ENCODE measurements at places on chromosomes 5 and 9. TPM values are rescaled to one million over a fixed set of nuclear protein-coding genes. Genes with fewer than 3 reads are reported as not detected.
A peak's percentile ranks its signal among the peaks of the same experiment; 100 is the strongest.

The ZDHHC11B gene
- total RNA-seq, result 0.52 TPM

DNA sequence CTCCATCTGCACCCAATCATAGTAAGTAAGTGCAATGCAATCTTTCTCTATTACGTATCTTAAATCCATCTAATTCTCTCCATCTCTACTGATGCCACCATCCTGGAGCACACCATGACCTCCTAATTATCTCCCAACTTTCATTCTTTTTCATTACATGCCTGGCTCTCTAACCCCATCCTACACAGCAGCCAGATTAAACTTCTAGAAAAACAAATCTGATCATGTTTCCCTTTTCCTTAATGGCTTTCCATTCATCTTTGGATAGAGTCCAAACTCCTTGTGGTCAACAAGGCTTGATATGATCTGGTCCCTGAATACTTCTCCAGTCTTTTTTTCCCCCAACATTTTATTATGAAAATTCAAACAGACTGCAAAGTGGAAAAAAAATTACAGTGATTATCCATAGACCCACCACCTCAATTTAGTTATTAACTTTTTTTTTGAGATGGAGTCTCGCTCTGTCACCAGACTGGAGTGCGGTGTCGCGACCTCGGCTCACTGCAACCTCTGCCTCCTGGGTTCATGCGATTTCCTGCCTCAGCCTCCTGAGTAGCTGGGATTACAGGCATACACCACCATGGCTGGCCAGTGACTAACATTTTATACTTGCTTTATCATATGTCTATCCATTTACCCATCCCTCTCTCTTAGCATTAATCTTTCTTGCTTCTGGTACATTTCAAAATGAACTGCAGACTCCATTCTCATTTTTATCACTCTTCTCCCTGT is 5.2 kb downstream of the PPP2R2B start:
- no peak for DNase-seq

- DNase-seq, result no peak
Observed at GRCh38 chr5:170495825-170496661, 7.8 kb upstream of the KCNIP1 start.

DNA sequence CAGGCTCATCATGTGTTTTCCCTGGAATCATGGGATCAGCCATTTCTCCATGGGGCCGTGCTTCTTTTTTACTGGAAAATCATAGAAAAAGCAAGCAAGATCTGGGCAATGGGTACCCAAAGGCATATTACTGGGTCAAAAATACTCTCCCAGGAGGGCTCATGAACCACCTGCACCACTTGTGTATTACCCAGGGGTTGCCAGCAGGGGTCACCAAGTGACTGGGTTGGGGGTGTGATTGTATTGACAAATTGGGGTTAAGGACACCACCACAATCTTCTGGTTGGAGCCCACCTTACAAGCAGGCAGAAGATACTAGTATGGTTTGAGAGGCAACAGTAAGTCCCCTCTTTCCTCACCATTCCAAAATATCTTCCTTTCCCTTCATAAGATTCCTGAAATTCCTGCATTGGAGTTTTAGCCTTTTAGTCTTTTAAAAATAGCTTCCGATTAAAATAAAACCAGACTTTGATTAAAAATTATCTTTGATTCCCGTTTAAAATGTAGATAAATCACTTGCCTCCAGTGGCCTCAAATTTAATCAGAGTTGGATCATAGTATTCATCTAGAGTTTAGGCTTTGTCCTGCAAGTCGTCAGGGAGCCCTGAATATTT is 603.3 kb downstream of the KIF4B start:
- DNase-seq, result peak; percentile 27

- no peak for DNase-seq
Observed at GRCh38 chr5:107127878-107128277, 542.9 kb downstream of the EFNA5 start.

GRCh38 chr5:94153736-94154450 is 412.5 kb upstream of the POU5F2 start:
- no peak for DNase-seq

DNA sequence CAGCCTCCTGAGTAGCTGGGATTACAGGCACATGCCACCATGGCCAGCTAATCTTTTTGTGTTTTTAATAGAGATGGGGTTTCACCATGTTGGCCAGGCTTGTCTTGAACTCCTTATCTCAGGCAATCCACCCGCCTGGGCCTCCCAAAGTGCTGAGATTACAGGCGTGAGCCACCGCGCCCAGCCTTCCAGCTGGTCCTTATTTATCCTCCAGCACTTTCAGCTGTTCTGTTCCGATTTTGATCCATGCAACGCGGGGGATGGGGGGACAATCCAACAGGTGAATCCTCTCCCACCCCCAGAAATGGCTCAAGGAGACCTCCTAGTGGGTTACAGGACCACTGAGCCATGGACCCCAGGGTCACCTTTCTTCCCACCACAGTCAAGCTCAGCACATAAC is 14.7 kb upstream of the CDKN2AIPNL start:
- no peak for DNase-seq

DNA sequence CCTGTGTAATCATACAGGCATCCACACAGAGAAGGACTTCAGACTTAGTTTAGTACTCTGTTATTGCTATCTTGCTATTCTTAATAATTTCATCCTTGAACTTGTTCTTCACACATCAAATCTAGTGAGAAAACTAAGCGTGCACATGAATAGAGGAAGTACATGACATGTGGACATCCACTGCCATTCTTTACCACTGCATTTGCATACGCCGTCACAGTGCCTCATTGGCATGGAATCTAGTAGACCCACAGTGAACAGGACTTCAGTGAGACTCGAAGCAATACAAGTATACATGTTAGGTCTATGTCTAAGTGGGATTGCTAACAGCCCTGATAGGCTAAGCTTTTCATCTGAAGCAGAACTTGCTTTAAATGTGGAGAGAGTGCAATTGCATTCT is 592.1 kb downstream of the TLE4 start:
- peak; percentile 73 for DNase-seq

The PTGER4 gene
- 26.8 TPM for total RNA-seq

The SLC6A3 gene
- total RNA-seq, result 0.24 TPM

GRCh38 chr9:136882109-136882946 is 4.0 kb upstream of the TRAF2 start:
- peak; percentile 82 for DNase-seq

DNA sequence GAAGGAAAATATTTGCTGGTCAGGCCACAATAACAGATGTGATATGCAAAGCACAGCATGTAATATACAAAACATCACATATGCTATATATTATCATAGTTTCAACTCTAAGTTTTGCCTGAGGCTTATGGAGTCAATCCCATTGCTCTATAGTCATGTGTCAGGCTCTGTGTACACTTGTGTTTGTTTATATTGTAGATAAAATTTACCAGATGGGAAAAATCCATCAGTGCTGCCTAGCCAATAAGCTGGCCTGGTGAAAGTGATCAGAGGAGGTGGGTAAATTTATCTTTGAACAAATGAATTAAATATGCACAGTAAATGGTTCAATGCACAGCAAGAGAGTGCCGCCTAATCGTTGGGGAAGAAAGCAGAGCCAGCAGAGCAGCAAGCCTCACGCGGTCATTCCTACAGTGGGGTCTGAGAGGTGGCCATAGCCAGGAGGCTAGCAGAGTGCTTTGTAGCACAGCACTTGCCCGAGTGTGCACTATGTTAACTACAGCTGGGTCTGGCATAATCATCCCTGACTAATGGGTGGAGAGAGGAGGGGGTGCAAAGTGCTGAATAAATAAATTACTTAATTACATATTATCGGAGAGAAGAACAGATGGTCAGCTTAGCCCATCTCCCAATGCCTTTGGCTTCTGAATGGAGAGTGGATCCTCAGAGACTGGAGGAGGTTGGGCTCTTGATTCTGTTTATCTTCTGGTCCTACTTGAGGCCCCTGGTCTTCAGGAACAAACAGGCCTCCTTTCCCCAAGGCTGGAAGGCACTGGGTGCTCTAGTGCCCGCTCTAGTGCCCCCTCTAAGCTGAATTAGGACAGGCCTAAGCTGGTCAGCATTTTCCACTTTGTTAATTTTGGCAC is 153.5 kb downstream of the MAT2B start:
- DNase-seq, result no peak

- no peak for DNase-seq
Observed at GRCh38 chr5:156794687-156795086, 55.4 kb upstream of the PPP1R2B start.

GRCh38 chr5:115419846-115420585 is 123.6 kb upstream of the CCDC112 start:
- no peak for DNase-seq

DNA sequence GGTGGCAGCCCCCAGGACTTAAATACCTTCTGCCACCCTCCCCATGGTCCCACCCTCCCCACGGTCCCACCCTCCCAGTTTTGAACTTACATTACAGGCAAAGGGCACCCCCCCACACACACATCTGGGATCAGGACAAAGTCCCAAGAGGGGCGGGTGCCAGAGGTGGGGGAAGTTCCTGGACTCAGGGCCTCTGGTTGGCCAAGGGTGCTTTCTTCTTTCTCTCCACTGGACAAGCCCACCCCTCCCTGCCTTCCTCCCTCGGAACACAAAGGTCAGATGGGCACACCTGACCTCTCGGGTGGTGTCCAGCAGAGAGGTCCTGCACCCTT is 19.1 kb upstream of the RALGDS start:
- no peak for DNase-seq

DNA sequence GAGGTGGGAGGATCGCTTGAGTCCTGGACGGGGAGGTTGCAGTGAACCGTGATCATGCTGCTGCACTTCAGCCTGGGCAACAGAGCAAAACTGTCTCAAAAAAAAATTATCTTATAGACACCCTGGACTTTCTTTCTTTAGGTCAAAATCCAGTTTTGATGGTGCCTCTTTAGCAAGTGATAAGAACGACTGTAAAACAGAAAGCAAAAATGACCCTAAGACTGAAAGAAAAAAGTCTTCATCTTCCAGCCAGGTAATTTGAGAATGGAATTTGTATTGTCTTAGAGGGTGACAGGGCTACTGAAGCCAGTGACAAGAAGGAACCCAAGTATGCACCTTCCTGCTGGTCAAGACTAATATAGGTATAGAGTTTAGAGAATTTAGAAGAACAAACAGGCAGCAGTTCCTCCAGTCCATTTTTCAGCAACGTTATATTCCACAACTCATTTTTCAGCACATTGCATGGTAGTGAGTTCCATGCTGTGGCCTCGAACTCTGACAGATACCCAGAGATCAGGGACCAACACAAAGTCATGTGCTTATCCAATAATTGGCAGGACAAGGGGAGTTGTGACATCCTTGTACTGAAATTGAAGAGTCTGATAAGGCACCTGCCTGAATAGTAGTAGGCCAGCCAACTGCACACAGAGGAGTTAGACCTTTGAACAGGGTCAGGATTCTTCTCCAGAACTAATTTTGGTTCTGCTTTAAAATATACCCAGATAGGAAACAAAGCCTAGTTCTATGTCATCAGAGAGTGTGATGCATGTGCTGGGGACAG is 46.5 kb downstream of the GRAMD2B start:
- DNase-seq, result no peak

DNA sequence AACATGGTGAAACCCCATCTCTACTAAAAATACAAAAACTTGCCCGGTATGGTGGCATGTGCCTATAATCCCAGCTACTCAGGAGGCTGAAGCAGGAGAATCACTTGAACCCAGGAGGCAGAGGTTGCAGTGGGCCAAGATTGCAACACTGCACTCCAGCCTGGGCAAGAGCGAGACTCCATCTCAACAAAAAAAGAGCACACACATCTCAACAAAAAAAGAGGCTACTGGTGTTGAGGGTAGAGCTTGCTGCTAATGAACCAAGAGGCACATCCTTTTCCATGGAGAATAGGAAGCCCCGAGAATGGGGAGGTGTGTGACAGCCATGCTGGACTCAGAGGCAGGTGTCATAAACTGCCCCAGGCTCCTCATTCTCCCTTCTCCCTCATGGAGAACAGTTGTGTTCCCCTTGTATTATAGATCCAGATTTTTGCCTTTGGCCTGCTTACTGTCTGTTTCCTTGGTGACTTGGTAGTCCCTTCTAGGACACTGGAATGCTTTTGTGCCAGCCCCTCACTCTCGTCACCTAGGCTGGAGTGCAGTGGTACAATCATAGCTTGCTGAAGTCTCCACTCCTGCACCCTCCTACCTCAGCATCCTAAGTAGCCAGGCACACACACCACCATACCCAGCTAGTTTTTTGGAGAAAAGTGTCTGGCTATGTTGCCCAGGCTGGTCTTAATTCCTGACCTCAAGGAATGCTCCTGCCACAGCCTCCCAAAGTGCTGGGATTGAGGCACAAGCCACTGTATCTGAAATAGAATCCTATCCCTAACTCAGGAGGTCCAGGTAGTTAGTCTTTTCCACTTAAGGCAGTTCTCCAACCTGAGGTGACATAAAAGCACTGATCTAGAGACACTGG is 5.1 kb downstream of the RPL12 start:
- DNase-seq, result no peak

DNA sequence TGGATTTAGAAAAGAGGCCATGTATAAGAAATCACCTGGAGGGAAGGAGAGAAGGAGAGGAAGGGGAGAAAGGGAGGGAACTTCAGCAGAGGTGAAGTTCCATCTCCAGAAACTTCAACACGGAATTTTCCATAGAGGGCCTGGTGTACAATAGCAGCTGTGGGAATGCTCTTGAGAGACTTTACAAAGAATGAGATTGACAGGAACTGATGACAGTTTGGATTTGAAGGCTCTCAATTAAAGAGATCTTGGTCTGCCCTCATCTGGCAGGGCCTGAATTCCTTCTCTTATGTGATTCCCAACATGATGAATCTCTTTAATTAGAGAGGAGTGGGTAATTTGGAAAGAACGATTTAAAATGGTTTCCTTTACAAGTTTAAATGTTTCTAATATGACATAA is 143.5 kb downstream of the MLLT3 start:
- DNase-seq, result no peak

Measured in B cell (primary cell).